ELR (cell line): ENCODE measurements at places on chromosomes 1 and 21.

DNA sequence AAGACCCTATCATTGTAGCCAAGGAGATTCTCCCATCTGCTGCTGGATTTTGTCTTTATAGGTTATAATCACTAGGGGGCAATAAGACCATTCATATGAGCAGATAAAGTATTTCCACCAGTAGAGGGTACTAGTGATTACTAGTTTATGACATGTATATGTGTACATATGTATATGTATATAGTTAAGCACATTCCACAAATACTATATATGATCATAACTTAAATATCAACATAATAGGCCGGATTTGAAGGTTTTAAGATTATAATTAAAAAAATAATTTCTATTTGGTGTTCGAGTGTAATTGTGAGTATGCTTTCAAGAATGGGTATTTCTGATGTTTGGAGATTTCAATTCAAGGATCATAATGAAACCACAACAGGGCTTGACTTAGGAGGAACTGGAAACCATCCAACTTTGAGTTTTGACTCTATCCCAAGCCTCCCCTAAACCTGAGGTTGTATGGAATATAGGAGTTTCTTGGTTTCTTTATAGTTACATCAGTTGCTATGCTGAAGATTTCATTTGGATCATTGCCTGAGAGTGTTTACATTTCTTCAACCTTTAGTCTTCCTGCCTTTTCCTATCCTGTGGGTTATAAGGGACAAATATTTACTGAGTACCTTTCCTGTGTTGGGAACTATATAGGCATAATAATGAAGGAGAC lies 16.9 kb downstream of the TCEANC2 start:
- peak; percentile 75 for DNase-seq

- peak; percentile 58 for DNase-seq
Observed at GRCh38 chr1:152398812-152399698, 15.0 kb downstream of the CRNN start.

DNA sequence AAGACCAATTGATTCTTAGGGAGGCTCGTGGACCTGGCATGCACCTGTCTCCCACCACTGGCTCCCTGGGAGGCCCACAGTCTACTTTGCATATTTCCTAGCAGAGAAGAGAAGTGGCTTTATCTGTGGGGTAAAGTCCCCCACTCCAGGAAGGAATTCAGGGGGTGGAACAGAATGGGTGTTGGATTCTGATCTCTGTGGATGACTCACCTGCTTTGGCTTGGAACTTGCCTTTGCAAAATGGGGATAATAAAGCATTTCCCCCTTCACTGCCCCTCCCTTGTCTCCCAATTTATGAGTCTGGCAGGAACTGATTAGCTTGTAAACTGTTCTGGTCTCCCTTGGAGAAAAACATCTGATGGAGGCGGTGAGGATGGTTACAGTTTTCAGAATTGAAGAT lies 21.2 kb upstream of the OTUD3 start:
- peak; percentile 25 for DNase-seq

DNA sequence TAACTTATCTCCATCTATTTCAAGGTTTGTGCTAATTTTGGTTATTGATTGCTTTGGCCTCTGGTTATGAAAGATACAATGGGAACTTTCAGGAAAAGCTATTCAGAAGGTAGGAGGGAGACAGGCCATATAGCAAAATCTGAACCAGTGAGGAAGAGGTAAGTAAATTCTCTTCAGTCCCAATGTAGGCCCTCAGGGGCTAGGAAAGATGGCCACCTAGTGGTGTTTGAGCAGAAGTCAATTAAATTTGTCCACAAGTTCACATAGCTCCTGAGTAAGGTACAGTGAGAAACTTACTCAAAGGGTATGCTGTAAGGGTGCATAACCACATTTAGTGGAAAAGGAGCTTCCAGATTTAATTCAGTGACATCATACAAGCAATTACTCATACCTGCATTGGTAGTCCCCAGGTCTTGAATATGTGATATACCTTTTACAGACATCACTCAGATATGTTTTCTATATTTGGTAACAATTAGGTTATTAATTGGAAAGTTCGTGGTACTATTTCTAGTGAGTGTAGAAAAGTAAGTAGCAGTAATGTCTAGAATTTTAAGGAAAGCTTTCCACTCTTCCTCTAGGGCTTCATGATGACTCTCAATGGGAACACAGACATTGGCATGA lies 21.4 kb upstream of the FMO1 start:
- DNase-seq: peak; percentile 77

DNA sequence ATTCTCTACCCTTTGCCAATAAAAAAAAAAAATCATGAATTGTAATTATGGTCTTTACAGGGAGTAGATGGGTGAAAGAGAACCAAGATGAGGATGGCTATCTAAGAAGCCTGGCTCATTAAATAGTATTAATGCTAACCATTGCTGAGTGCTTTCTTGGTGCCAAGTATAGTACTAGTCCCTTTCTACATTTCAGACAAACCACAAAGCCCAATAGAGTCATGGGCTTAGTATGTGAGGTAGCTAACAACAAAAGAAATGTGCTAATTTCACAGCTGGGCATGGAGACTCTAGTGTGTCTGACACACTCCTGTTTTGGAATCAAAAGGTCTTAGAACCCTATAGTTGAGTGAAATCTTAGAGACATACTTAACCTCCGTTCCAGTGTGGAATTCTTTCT lies 84.5 kb upstream of the ESRRG start:
- DNase-seq: no peak

DNA sequence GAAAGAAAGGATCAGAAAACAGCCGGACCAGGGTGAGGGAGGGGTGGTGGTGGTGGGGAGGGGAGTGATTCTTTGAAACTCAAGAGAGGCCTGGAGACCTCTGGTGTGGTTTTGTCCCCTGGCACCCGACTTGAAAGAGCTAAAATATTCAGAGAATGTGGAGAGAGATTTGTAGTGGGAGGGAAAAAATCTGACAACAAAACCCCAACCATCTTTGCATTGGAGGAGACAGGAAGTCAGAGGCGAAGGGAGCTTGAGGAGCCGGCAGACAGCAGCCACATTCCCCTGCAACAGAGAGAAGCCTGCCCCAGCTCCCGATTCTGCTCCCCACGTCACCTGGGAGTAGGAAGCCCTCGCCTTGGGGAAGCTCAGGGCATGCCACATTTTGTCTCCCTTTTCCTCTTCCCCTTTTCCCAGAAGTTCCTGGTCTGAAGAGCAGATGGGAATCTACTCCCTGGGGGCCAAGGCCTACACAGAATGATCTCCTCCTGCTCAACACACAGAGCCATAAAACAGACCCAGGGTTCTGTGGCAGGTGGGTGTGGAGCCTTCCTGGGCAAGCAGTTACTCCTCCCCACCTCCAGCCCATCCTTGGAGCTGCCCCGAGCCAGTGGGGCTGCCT lies 84.9 kb downstream of the ITPKB start:
- peak; percentile 28 for DNase-seq
